Fibroblast of upper back skin (primary cell): ENCODE measurements at places on chromosomes 16 and 17.

- DNase-seq: peak; percentile 87
Measured at GRCh38 chr17:18033442-18034099, 5.4 kb downstream of the ATPAF2 start.

DNA sequence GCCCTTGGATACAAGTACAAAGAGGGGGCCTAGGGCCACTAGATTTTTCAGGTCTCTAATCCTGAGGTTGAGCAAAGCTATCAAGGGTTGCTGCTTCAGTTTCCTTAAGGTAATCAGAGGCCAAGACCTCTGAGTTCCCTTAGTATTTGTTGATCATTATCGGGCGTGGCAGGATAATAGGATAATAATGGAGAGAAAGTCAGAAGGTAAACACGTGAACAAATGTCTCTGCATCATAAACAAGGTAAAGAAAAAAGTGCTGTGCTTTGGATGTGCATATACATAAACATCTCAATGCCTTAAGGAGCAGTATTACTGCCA lies 41.5 kb upstream of the YPEL2 start:
- DNase-seq: no peak

- DNase-seq: peak; percentile 44
Measured at GRCh38 chr17:31413874-31414549, 22.5 kb downstream of the RAB11FIP4 start.

GRCh38 chr16:2295056-2295798 lies 27.3 kb upstream of the RNPS1 start:
- DNase-seq: no peak

GRCh38 chr17:40350689-40351358 lies 13.7 kb downstream of the GJD3 start:
- no peak for DNase-seq

DNA sequence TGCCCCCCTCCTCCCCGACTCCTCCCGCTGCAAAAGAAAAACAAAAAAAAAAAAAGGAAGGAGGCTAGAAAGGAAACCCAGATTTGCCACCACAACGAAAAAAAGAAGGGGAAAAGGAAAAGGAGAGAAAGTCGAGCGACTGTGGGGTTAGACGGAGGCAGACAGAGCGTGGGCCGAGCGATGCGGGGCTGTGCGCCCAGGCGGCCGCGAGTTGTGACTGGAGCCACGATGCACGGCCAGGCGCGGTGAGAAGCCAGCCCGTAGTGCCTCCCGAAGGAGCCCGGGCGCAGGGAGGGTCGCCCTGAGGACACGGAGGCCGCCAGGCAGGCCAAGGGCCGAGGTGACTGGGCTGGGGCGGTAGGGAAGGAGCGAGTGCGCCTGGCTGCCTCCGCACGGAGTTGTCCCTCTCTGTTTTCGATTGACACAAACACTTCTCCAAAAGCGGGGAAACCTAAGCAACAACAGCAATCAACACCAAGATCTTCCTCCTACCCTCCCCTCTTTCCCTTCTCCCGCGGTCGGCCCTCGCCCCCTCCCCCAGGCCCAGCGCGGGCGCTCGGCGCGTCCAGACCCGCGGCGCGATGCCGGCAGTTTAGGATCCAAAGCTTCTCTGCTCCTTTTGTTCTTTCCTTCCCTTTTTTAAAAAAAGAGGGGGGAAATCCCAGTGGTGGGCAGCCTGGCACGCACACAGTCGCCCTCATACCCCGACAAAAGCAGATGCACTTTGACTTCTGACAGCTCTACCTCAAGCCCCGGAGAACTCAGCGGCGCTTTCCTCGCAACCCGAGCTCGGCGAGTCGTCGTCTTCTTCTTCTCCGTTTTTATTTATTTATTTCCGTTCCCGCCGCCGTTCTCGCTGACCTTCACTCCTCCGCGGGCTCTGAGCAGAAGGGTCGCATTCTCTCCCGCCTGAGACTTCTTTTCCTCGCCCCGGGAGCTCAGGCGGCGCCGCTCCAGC lies at the start of gene LHX1:
Gene LHX1 (plus strand): TSS at position 475 of the 958 bp plus-strand sequence. CDS start 723 bp downstream, outside the sequence.
- DNase-seq: no peak

GRCh38 chr17:69117855-69118784 lies 23.6 kb downstream of the ABCA6 start:
- DNase-seq: no peak

DNA sequence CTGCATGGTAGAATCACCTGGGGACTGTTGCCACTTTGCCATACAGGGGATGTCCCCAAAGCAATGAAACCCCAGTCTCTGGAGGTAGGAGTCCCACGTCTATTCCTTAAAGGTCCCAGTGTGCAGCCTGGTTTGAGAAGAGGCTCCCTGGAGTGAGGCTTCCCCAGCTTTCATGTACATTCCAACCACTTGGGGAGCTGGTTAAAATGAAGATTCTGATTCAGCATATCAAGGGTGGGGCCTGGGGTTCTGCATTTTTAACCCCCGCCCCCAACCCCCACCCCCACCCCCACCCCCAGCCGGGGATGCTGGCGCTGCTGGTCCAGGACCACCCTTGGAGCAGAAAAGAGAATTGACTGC lies 241.2 kb downstream of the FOXL1 start:
- DNase-seq: no peak

DNA sequence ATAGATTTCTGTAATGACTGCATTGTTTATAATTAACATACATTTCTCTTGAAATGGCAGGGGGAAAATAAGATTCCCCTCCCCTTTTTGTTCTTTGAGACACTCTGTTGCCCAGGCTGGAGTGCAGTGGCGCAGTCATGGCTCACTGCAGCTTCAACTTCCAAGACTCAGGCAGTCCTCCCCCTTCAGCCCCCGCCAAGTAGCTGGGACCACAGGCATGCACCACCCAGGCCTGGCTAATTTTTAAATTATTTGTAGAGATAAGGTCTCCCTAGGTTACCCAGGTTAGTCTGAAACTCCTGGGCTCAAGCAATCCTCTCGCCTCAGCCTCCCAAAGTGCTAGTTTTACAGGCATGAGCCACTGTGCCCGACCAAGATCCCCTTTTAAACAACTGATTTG lies 67.7 kb downstream of the KATNIP start:
- no peak for DNase-seq

DNA sequence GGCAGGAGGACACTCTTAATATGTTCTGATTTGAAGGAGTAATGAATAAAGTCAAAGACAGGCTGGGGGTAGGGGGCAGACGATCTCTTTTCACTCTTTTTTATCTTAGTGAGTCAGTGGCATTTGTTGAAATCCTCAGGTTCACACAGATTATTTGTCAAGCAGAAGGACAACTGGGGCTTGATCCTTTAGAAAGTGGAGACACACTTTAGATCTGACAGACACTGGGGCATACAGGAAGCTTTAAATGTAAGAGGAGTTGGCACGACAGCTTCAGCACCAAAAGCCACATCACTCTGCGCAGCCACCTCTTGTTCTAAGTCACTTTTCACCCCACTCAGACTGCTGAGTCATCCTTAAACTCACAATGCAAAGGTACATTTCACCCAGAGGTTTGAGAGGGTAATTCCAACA lies 121.5 kb downstream of the STXBP4 start:
- DNase-seq: peak; percentile 4

- no peak for DNase-seq
Measured at GRCh38 chr17:15909481-15909991, 35.4 kb upstream of the ADORA2B start.

GRCh38 chr17:14494161-14494560 lies 193.3 kb downstream of the HS3ST3B1 start:
- DNase-seq: no peak

DNA sequence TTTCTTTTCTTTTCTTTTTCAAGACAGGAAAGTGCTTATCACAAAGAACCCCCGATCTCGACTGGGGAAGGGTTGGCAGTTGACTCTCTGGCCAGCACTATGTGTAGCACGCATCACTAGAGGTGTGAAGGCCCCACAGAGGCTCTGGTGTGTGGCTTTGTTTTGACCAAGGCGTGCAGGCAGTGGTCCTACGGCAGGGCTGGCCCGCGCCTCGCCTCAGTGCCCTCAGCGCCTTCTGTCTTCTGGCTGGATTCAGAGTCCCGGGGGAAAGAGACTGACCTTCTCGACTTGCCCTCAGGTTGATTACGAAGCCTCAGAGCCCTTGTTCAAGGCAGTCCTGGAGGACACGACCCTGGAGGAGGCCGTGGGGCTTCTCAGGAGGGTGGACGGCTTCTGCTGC lies 18.7 kb downstream of the SGSH start:
- DNase-seq: no peak

DNA sequence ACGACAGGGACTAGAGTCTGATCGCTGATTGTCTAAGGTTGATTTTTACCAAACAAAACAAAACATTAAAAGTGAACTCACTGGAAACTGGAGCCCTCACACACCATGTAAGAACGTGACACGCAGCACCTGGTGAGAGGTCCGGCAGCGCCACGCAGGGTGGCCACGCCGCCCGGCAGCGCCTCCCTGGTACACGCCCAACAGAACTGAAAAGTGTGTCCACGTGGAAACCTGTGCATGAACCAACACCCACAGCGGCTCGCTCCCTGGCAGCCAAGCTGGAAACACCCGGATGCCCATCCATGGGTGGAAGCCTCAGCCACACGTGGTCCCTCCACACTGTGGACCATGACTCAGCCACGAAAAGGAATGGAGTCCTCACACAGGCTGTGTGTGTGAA lies 9.1 kb downstream of the GALNS start:
- no peak for DNase-seq
